ENCODE measurements at places on chromosomes 3 and 15.

DNA sequence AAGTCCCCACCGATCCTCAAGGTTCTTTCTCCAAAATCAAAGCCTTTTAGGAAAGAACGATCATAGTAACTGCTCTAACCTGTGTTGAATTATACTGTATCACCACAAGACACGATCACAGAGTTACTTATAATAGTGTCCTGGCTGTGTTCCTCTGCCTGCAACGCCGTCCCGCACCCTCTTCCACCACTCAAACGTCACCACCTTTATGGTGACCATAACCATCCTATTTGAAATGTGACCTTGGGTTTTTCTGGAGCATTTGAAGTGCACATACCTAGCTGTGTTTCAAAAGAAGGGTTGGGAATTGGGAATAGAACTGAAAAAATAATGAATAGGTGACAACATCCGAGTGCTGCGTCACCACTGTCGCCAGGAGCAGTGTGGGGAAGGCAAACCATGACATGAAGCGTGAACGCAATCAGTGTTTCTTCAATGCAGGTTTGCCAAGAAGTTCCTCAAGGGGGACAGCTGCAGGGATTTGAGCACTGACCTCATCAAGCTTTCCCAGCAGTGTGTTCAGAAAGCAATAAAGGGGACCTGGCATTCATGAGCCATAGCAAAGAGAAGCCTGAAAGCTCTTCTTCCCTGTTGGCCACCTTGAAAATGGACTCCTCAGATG lies 769 bp upstream of the SELENOS start:
- DNase-seq = no peak

GRCh38 chr15:98746375-98747155 lies 98.2 kb downstream of the IGF1R start:
- DNase-seq = no peak

- DNase-seq = no peak
These were observed 75.0 kb upstream of the MBNL1 start for GRCh38 chr3:152193673-152194267.

- no peak for DNase-seq
These were observed 71.3 kb upstream of the CGNL1 start for GRCh38 chr15:57305009-57305408.

DNA sequence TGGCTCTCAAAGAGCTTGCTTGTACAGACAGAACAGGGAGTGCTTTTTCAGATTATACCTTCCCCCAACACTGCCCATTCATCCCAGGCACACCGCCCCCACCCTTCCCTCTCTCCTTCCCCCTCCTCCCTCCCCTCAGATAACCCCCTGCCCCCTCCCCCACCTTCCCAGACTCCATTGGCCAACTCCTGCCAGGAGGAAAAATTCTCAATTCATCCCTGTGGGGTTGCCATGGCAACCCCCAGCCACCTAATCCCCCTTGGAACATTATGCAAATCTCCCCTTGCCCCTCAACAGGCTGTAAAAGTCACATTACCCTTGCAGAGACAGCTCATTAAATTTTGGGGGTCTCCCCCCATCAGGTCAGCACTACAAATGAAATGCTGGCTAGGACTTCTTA lies 14.3 kb downstream of the TLE3 start:
- DNase-seq = no peak

GRCh38 chr15:41011055-41011815 lies 58.0 kb downstream of the CHAC1 start:
- no peak for DNase-seq

DNA sequence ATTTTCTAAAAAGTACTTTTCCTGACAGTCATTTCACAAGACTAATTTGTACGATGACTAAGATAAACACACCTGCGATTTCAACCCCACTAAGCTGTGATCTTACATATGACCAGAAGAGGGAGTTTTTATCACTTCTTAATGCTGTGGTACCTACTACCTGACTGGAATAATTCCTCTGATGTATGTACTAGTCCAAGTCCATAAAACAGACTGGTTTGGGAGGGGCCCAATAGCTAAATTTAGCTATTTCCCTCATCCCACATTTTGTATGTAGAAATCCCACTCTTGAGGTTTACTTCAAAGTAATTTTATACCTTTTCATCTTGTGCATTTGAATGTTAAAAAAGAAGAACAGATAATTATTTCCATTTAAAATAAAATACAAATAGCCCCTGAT lies 49.7 kb upstream of the SCAANT1 start:
- no peak for DNase-seq

DNA sequence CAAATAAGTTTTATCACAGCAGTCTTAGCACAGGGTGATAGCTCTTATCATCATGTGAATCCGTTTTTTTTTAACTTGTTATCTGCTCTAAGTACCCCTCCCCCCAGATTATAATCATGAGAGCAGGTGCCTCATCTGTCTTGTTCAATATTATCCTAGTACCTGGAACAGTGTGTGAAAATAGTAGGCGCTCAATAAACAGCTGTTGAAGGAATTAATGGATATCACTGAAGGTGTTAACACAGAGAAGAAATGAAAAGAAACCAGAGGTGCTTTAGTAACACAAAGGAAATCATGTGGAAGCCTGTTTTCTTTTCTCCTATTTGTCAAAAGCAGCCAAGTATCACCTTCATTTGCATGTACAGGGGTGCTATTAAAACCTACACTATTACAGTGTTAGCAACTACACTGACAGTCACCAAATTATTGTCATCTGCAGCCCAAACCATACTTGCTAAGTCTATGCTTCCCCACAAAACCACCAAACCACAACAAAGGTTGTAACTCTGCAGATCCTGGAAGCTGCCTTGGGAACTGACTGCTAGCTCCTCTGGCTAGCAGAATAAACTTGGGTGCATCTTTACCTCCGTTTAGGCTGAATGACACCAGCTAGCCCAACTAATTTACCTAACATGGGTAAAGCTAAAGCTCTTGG lies 2.9 kb downstream of the XPC start:
- DNase-seq = peak; percentile 25

- no peak for DNase-seq
These were observed 37.6 kb downstream of the OSTN start for GRCh38 chr3:191236646-191237045.

GRCh38 chr3:12490547-12490946 lies 6.3 kb downstream of the TSEN2 start:
- DNase-seq = no peak

DNA sequence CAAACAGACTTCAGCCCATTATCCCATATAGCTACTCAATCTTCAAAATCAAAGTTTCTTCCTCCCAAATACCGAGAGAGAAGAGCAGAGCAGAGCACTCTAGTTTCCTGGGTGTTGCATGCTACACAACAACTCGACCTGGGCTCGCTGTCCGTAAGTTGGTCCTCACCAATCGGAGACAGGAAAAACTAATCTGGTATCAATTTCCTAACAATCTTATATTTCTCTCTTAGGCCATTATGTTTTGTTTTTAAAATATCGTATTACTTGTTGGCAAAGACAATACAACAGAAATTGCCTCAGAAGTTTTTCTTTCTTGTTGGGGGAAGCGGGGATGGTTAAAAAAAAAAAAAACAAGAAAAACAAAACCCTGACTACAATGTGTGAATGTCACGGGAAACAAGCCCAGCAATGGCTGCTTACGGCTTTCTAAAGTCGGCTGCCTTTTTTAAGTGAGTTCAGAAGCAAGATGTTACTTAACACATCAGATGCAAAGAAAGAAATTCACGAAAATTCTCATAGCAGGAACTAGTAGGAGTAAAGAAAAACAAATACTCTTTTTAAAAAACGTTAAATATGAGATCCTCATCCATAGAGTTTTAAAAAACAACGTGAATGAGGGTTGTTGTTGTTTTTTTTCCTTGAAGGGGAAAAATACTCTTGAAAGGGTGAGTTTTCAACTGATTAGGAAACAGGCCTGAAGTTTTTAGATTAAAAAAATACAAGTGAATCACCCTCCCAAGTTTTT lies 1.9 kb downstream of the VGLL4 start:
- DNase-seq = no peak

DNA sequence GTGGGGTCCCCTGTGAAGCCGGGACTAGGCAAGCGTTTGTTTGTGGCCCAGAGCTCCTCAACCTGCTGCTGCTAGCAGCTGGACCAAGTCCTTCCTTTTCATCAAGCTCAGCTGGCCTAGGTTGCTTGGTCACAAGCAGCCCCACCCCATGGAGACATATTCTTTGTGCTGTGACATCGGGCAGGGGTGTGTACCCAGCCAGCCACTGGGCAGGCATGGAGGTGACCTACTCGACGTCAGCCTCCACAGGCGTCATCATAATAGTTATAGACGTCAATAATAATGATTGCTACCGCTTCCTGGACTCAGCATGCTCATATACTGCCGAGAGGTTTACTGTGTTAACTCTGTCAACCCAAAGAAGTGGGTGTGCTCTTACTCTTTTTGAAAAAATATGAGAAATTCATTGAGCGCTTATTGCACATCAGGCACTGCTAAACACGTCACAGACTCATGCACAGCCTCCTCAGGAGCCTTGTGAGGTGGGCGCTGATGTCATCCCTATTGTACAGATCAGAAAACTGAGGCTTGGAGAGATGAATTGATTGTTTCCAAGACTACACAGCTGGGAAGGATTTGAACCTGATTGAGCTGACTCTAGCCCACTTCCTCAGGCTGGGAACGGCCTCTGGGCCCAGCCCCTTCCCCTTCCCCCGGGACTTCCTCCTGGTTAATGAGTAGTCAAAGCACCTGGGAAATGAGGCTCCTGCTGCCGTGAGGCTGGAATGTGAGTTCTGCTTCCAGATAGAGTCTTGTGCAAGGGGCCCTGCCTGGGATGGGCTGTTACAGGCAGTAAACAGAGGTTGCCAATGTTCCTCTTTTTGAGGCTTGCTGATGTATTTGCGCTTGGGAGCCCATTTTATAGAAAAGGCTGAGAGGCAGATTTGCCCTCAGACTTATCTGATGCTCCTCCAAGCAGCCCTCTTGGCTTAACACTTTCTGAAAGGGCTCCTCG lies 16.2 kb downstream of the SLC6A6 start:
- DNase-seq = no peak

DNA sequence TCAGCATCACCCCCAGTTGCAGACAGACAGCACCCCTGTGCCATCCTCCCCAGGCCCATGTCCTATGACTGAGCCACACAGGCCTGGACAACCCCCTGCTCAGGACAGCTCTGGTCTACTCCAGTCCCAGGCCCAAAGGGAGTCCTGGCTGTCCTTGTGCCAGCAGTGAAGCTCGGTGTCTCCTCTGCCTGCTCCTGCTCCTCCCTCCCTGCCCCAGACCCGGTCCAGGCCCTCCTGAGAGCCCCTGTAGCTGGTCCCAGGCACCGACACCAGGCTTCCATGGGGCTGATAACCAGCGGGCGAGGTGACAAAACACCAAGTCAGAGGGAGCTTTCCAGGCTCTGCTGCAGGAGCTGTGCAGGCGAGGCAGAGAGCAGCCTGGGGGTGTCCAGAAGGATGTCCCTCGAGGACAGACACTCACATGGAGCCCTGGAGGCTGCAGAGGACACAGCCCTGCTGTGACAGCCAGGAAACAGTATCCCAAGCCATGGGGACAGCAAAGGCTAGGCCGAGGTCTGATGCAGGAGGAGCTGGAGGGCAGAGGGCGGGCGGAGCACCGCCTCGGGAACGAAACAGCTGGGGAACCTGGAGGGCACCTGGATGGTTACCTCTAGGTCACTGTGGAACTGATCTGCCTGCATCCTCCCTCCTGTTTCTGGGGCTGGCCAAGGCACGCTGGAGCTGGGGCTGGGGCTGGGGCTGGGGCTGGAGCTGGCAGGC lies 103.8 kb upstream of the PRR20G start:
- DNase-seq = no peak

DNA sequence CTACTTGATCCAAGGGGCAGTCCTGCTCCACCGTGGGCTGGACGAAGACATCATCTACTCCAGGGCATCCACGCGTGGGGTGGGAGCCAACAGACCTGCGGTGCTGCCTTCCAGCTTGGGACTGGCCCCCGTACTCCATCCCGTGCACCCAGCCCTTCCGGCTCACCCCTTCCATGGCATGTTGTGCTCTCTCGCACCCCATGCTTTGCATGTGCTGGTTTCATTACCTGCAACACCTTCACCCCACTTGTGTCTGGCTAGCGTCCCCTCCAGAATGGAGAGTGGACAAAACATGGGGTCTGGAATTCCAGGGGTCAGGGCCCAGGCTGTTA lies 30.2 kb downstream of the SEMA7A start:
- no peak for DNase-seq

DNA sequence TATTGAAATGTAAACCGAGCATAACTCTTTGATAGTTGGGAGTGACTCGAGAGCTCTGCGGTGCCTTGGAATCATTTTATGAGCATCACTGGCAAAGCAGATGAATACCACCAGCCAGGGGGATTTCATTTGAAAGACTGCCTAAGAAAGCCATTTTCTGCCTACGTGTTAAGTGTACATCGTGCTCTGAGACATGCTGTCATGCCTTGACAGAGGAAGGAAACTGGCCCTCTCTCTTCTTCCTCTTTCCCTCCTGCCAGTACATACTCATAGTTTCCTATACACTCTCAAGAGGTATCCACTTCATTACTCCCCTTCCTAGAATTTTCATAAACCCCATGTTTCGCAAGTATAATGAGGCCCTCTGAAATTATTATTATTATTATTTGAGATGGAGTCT lies 8.8 kb downstream of the BCL2A1 start:
- no peak for DNase-seq

DNA sequence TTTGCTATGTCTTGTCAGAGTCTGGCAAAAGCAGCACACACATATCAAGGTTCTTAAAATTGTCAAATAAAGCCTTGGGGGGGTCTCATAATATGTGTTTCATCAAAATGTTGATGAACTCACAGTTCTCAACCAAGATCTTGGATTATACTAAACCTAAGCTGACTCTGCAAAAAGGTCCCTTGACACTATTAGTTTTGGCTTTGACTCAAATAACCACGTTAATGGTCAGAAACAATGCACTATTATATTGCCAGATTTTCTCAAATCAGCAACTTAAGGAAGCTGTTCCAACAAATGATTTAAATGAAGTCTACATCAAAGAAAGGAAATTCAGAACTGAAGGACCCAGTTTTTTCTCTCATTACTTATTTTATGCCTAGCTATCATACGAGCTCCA lies 1063.9 kb downstream of the ROBO1 start:
- no peak for DNase-seq

DNA sequence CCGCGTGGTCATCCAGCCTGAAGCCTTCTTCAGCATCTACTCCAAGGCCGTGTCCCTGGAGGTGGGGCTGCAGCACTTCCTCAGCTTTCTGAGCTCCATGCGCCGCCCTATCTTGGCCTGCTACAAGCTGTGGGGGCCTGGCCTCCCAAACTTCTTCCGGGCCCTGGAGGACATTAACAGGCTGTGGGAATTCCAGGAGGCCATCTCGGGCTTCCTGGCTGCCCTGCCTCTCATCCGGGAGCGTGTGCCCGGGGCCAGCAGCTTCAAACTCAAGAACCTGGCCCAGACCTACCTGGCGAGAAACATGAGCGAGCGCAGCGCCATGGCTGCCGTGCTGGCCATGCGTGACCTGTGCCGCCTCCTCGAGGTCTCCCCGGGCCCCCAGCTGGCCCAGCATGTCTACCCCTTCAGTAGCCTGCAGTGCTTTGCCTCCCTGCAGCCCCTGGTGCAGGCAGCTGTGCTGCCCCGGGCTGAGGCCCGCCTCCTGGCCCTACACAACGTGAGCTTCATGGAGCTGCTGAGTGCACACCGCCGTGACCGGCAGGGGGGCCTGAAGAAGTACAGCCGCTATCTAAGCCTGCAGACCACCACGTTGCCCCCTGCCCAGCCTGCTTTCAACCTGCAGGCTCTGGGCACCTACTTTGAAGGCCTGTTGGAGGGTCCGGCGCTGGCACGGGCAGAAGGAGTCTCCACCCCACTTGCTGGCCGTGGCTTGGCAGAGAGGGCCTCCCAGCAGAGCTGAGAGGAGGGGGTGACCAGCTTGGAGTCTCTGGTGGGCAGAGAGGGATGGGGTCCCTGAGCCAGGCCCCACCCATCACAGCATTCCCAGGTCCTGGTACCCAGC lies 37.9 kb downstream of the GOLGA6A start:
- DNase-seq = no peak
